ENCODE measurements at places on chromosomes 3 and 15.

DNA sequence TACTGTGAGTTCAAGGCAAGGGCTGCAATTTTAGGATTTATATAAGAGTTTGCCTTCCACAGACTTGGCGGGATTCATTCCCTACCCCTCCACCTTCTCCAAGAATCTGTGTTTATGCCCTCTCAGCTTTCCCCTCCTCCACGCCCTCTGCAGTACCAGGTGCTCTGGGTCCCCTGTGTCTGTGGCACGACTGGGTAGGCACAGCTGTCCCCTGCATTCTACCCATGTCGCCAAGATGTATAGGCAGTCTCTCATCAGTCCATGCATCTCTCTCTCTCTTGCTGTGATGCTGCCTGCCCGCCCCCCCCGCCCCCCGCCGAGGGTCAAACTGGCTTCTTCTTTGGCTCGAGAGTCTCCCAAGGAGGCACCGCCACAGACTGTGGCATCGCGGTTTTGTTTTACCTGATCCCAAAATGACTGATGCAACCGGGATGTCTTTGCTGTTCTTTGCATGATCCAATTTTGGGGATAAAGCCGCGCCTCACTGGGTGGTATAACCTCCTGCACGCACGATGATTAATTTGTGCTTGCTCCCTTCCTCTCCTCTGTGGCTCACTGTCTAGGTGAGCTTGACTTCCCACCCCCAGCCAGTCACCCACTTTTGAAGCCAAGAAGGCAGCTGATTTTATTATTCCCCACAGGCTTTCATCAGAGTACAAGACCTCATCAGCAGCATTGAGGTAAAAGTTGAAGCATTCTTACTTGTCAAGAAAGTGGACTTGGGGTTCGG, 43.7 kb downstream of the EFCAB12 start:
- DNase-seq: no peak

GRCh38 chr3:191768421-191768820, 307.5 kb downstream of the PYDC2 start:
- DNase-seq: no peak

DNA sequence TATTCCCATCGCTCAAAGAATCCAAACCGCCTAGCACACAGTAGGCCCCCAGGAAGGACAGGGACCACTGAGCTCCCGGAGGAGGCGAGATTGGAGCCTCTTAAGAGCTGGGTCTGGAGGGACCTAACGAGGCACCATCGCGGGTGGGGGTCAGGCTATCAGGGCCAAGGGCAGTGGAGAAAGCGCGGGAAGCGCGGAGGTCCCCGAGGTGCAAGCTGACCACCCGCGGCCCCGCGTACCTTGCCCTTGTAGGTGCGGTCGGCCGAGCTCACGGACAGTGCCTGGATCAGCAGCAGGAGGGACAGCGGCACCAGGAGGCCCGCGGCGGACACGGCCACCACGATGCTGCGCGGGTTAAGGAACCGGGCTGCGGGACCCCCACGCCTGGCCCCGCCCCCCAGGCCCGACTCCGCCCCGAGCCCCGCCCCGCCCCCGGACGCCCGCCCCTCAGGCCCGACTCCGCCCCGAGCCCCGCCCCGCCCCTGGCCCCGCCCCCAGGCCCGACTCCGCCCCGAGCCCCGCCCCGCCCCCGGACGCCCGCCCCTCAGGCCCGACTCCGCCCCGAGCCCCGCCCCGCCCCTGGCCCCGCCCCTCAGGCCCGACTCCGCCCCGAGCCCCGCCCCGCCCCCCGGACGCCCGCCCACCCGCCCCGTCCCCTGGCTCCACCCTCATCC, 3.9 kb downstream of the ZDHHC19 start:
- DNase-seq: peak; percentile 54

- DNase-seq: peak; percentile 43
Observed at GRCh38 chr15:80710635-80711554, 15.8 kb downstream of the ABHD17C start.

- no peak for DNase-seq
Observed at GRCh38 chr3:194137506-194138474, 1.8 kb downstream of the HES1 start.

Data from stimulated activated CD4-positive, alpha-beta T cell treated with anti-CD3 and anti-CD28 coated beads, TNF-alpha, amount 100 ng/mL, for 48 hours (primary cell).